AG09319 (cell line): ENCODE measurements at places on chromosomes 2 and 18.

- no peak for DNase-seq
Measured at GRCh38 chr2:211367711-211368110, 811.3 kb downstream of the CPS1 start.

DNA sequence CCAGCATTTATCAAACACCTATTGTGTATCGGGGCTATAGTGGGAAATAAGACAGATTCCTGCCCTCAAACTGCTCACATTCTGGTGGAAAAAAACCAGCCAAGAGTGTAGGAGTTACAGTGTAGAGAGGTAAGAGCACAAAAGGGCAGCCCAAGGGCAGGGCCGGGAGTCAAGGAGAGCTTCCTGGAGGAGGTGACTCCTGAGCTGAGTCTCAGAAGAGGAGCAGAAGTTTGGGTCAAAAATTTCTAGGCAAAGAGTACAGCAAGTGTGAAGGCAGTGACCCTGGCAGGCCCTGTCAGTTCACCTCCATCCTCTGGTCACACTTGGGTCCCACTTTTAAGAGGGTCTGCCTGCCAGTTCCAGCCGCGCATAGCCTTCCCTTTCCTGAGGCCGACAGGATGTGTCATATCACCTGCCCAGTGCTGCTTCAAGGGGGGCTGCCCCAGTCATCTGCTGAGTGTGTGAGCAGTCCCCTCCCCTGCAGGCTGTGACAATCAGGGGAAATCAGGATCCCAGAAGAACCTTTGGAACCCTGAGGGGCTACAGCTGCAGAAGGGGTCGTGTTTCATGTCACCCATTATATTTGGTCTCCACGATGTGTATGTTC, 118.4 kb downstream of the GLI2 start:
- no peak for DNase-seq

- no peak for DNase-seq
Measured at GRCh38 chr2:69260666-69261065, 126.4 kb downstream of the GFPT1 start.

DNA sequence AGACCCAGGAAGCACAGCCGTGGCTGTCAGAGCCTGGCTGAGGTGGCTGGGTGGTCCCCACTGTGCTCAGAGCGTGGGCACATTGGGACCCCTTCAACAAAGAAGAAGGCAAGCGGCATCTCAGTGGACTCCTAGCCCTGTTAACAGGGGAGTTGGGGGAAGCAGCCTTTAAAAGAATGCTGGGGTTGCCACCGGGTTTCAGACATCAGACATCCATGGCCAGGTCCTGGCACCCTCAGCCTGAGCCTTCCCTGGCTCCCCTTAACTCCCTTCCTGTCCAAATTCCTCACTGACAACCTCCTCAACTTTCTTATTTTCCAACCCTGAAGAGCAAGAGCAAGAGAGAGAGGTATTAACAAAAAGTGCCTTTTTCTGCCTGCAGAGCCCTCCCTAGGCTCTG, 24.8 kb upstream of the GNAL start:
- DNase-seq = no peak

DNA sequence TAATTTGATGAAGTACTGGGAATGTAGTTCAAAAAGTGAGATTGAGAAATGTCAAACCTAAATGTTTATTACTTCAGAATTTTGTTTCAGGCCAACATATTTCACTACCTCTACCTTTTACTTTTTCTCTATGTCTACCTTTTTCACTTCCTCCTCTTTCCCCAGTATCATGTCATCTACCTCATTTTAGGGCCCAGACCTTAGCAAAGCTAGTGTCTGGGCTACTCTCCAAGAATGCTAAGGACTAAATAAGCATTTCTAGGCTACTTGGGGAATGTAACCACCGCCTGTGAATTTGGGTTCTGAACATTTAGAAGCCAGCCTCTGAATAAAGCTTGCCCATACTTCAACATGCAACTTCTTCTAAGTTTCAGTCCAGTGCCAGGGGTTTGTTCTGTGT, 330.4 kb downstream of the SLC4A3 start:
- DNase-seq = no peak

- DNase-seq = no peak
Measured at GRCh38 chr2:146597291-146597690, 1247.5 kb upstream of the ACVR2A start.

GRCh38 chr18:35646449-35646848, 64.9 kb downstream of the GALNT1 start:
- no peak for DNase-seq

DNA sequence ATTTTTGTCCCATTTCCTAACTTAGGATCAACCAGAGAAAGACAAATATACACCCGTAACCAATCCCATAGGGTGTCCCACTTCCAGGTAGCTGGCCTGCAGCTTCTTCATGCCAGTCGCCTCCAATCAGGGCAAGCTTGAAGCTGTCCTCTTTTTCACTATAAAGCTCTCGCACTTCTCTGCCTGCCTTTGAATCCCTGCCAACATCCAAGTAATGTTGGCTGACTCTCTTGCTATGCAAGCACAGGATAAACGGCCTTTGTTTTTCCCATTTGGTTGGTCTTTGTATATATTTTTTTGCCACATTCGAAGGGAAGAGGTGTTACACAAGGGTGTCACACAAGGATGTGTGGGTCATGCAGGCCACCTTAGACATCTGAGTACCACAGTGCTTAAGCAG, 388.8 kb downstream of the CBLN2 start:
- DNase-seq = no peak

GRCh38 chr2:174529916-174530315, 43.1 kb upstream of the GPR155 start:
- no peak for DNase-seq

DNA sequence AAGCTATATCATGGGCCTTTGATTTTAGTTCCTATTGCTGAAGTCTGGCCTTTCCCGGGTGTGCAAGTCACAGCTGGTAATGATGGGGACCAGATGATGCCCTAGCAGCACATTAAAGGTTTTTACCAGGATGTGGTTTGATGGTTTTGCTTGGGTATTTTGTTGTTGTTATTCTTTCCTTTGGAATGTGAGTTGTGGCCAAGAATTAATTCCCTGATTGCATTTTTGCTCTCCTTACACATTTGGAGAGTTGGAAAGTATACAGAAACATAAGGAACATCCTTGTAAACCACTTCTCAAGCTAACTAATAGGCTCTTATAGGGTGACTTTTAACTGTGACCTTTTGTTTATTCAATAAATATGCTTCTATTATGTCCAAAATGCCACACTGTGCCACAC, 154.1 kb upstream of the MMADHC start:
- peak; percentile 82 for DNase-seq

- no peak for DNase-seq
Measured at GRCh38 chr2:50952596-50952995, 79.3 kb downstream of the NRXN1 start.

DNA sequence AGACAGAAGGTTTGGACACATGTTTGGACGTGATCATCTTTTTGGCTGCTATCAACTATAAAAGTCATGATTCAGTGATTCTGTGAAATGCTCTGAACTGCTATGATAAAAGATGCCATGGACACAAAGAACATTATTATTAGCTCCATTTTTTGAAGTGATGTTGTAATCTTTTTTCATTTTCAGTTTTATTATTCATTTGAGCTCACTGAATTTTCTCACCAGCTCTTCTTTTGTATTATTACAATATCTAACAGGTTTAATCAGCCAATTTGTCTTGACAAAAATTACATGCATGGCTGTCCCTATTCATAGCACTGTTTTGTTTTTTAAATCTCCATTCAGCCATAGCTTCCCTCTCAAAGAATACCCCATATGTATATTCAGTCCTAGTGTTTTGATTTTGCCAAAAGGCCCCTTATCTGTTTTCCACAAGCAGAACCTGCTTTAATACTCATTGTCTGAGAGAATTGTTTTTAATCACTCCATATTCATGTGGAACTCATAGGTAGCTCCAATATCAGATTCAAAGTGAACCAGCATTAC, 314.0 kb upstream of the FAM98A start:
- no peak for DNase-seq

DNA sequence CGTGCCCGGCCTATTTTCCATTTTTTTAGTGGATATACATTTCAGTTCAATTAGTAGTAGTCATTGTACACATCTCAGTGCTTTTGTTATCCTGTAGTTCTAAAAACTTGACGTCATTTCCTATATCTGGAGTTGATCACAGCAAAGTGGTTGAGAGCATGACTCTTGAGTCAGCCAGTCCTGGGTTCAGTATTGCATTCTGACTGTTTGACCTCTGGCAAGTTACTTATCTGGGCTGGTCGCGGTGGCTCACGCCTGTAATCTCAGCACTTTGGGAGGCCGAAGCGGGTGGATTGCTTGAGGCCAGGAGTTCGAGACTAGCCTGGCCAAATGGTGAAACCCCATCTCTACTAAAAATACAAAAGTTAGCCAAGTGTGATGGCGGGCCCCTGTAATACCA, 50.4 kb upstream of the PPM1B start:
- no peak for DNase-seq

DNA sequence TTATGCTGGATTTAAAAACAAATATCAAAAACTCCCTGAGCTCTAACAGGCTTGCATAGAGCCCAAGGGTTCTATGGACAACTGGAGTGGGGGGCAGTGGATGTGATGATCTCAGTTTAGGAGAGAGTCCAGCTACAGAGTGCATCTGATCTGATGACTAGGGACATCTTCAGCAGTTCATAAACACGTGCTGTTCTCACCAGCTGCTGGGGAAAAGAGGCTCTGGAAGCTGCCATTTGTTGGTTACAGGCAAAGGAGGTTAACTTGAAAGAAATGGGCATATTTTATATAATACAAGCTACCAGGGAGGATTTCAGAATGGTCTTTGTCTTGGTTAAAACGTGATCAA, 36.0 kb upstream of the ZNF396 start:
- no peak for DNase-seq

- DNase-seq = no peak
Measured at GRCh38 chr2:127700527-127701192, 637 bp upstream of the SFT2D3 start.

DNA sequence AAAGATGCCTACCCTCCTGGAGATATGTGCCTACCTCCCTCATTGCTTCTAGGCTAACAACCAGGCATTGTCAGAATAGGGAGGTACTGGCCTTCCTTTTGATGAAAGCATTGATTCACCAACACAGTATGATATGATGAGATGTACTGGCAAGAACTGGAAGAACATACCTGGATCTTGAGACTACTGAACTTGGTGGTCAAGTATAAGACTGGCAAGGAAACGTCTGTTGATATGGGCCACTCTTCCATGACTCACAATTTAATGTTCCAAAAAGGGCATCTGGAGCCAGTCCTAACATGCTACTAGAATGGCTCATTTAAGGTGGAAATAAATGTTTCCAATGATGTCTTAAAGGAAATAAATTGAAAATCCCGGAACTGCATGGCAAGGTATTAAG, 18.1 kb downstream of the DTNB start:
- no peak for DNase-seq
